ENCODE measurements at places on chromosomes 5 and 9.

DNA sequence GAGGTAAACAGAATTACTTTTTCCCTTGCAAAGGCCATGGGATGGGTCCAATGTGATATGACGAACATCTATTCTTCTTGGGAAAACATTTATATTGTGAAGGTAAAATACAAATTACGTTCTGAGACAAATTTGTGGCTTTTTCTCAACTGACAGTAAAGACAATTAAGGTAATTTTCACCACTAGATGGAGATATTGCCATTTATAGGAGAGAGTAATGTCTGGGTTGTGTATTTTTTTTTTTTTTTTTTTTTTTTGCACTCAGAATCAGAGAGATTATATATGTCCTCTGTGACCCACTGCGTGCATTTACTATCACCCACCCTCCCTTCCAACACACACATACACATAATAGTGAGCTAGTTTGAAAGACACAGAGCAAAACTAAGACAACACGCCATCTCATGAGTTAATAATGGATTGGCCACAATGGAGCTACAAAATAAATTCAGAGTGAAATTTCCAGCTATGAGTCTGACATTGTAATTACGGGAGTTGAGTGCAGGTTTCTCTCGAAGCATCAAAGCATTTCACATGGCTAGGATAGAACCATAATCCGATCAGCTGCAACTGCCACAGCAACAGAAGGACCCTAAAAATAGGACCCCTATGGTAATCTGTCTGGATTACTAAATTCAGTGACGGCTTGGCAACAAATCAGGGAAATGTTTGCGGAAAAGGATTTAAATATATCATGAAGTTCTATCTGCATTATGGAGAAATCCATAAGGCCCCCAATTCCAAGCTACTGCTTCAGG is 49.2 kb downstream of the ANXA1 start:
- DNase-seq: peak; percentile 34

DNA sequence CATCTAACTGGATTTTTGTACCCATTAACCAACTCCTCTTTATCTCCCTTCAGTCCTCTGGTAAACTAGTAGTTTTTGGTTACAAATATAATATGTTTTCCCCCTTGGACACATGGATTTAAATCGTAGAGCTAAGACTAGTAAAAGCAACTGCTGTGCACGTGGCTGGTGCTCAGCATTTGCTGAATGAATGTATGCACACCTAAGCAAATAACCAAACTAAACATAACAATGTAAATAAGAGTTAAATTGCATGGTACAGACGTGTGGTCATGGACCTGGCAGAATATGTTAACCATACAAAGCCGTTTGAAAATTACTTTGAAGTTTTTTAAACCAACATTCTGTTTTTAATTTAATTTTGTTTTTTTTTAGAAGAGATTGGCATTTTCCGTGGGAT is 65.2 kb upstream of the FYB1 start:
- no peak for DNase-seq

DNA sequence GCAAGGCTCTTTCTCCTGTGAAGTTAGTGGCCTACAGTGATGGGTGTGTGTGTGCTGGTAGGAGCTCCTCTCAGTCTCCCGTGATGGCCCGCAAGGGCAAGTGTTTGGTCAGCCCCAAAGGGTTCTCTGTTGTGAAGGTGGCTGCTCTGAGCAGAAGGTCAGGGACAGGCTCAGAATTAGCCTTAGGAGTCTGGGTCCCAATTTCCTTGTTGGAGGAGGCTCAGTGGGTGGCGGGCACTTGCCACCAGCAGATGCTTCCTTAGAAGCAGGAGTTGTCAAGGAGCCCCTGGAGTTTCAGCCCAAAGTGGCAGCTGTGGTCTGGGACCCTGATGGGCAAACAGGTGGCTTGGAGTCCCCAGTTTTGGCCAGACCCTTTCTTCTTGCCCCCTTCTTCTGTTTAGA is 154.4 kb downstream of the MACROH2A1 start:
- no peak for DNase-seq

DNA sequence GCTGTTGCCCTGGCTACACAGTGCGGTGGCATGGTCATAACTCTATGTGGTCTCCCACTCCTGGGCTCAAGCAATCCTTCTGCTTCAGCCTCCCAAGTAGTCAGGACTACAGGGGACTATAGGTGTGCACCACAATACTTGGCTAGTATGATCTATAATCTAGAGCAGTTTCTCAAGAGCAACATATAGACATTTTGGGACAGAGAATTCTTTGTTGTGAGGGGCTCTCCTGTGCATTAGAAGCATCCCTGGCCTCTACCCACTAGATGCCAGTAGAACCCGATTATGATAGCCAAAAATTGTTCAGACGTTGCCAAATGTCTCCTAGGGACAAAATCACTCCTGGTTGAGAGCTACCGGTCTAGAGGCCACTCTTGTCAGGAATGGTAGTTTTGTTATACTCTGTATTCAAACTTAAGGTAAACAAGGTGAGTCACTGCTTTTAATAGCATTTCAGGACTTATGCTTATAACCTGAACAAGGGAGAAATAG is 7.2 kb downstream of the ANKHD1 start:
- DNase-seq: no peak

DNA sequence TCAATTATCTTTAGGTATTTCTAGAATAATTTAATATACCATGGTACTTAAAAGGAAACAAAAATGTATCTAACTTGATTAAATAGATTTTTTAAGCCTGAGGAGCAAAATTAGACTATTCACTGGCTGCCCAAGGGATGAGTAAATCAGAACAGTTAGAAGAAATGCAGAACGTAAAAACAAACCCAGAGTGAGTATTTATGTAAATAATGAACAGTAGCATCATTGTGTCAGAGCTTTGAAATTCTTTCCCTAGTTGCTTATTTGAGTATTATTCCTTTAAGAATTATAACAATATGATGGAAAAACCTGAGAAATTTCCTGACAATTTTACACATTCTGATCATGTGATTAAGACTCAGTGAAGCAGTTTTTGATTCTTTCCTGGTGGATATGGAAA is 200.9 kb downstream of the GDNF start:
- DNase-seq: no peak

- no peak for DNase-seq
Observed at GRCh38 chr5:33903118-33903517, 11.3 kb upstream of the ADAMTS12 start.

DNA sequence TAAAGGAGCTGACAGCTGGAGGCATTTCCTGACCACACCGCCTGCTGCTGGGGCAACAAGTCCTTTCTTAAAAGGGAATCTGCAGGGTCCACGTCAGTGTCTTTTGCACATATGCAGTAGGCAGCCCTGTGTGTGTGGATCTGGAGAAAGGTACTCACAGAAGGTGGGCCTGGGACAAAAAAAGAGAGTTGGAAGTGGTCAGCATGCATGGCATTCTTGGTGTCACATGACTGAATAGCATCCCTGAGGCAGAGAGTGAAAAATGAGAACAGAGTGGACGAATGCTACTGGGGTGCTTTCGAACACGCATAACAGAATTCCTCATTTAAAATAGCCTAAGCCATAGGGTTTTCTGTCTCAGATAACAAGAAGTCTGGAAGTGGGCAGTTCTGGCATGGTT is 47.0 kb downstream of the DNAJC21 start:
- no peak for DNase-seq

DNA sequence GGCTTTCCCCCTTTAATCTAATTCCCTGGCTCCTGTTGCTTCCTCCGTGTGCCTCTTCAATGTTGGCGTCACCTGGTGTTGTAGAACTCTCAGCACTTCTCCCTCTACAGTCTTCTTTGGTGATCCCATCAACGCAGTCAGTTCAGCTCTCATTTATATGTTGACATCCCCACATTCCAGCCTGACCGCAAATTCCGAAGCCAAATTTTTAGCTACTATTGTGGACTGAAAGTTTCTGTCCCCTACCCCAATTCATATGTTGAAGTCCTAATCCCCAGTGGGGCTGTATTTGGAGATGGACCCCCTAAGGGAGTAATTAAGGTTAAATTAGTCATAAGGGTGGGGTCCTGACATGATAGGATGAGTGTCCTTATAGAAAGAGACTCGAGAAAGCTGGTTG is 210.6 kb upstream of the ADAMTSL1 start:
- DNase-seq: no peak

- no peak for DNase-seq
Observed at GRCh38 chr9:116608064-116608463, 79.0 kb upstream of the TRIM32 start.

- no peak for DNase-seq
Observed at GRCh38 chr5:127838661-127839060, 135.5 kb downstream of the CCDC192 start.

- DNase-seq: no peak
Observed at GRCh38 chr5:41097642-41098041, 26.5 kb upstream of the MROH2B start.

- no peak for DNase-seq
Observed at GRCh38 chr9:8456344-8456743, 656.8 kb upstream of the DMAC1 start.

GRCh38 chr5:76544268-76544926 is 78.8 kb downstream of the F2RL2 start:
- DNase-seq: no peak

DNA sequence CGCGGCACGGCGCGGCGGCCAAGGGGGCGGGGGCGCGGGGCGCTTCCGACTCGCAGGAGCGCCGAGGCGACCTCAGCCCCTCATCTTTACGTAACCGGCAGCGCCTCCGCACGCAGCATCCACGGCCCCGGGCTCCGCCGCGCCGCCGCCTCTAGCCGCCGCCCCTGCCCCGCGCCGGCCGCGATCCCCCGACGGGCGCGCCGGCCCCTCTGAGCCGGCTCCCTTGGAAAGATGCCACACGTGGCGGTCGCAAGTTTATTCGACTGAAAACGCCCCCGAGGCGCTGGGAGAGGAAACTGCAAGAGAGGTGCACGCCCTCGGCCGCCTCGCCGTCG is 1.0 kb downstream of the KLF9 start:
- DNase-seq: peak; percentile 65

Data from amniotic stem cell (primary cell).